Activated CD8-positive, alpha-beta memory T cell treated with anti-CD3 and anti-CD28 coated beads for 1 hour (primary cell): ENCODE measurements at places on chromosomes 3 and 15.

GRCh38 chr15:67998599-67999133 is 55.4 kb upstream of the PIAS1 start:
- no peak for DNase-seq

DNA sequence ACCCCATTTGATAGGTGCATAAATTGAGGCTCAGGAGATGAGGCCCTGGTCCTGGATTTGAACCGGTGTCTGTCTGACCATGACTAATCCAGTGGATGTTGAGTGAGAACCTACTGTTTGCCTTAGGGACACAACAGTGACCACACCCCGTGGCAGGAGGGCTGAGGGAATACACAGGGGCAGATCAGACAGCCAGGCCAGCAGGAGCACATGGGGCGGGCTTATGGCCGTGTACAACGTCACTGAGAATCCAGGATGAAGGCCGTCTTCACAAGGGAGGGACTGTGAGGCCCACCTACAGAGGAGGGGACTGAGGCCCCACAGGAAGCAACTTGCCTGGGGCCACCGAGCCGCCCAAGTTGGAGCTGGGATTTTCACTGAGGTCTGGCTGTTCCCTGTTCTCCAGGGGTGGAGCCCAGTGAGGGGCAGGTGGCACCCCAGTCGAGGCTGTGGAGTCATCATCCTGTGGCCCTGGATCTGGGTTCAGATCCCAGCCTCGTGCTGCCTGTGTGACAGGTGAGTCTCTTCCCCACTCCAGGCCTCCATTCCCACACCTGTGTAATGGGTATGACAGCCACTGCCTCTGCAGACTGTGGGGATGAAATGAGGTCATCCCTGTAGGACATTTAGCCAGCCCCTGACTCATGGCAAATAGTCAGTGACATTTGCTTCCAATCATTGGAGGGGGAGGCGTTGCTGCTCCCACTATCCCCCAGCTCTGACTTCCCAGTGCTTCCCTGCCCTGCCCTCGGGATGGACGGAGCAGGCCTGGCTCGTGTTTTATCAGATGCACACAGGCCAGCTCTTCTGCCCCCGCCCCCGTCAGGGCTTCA is 6.3 kb upstream of the PLXND1 start:
- no peak for DNase-seq

- DNase-seq: no peak
Observed at GRCh38 chr15:29674661-29675533, 147.4 kb downstream of the TJP1 start.

DNA sequence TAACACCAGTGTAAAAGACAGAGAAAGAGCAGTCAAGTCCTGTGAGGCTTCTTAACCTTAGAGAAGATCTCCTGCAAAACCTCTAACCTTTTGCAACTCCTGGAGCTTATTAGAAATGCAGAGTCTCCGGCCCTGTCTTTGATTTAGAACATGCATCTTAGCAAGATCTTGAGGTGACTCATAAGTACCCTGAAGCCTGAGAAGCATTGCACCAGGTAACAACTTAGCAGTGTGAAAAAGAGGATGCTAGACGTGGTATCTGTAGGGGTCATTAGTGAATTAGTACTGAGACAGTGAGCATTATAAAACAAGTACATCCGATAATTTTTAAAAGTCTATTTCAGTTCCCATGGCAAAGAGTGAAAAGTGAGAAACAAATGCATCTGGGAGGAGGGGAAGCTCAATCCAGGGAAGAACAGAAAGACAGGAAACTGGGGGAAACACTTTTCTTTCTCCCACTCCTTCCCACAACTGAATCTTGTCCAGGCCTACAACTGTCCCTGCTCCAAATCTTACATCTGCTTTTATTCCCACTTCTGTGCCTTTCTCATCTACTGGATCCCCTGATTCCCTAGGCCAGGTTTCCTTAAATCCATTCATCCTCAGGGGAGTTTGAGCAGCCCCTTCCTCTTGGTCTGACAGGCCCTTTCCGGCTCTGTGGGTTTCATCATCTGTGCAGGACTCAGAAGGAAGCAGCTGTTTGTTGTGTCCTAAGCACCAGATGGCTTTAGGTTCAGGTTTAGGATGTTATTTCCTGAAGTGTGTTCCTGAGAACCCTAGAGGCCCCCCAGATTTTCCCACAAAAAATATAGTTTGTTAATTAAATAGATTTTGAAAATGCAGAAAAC is 128.1 kb upstream of the IL12A start:
- no peak for DNase-seq

GRCh38 chr3:129758785-129759320 is 134.7 kb downstream of the TMCC1 start:
- DNase-seq: no peak

DNA sequence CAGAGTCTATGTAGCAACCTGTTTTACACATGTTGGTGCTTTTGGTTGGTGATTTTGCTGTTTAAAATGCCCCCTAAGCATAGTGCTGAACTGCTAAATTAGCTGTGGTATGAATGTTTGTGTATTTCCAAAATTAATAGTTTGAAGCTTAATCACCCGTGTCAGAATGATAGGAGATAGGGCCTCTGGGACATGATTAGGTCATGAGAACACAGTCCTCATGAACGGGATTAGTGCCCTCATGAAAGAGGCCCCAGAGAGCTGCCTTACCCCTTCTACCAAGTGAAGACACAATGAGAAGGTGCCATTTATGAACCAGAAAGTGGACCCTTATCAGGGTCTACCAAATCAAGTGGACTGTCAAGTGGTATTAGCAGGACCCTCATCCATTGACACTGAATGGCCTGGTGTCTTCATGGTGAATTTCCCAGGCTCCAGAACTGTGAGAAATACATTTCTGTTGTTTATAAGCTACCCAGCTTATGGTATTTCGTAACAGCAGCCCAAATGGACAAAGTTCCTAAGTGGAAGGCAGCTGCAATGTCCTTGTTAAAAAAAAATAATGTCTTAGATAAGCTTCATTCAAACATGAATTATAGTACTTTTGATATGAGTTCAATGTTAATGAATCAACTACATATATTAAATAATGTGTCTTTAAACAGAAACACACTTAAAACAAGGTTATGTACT is 37.7 kb upstream of the FRMD4B start:
- DNase-seq: no peak

DNA sequence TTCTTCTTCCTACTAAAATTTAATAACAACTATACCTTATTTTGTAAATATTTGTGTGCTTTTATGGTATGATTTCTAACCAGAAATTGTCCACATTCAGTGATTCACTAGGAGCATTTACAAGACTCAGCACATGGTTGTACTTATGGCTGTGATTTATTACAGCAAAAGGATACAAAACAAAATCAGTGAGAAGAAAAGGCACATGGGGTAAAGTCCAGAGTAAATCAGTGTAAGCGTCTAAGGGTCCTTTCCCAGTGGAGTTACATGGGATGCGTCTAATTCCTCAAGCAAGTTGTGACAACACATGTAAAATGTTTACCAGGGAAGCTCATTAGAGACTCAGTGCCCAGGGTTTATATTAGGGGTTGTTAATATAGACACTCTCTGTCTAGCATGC is 31.1 kb downstream of the RNF13 start:
- DNase-seq: no peak

GRCh38 chr3:110752307-110752706 is 319.3 kb upstream of the NECTIN3 start:
- DNase-seq: no peak

DNA sequence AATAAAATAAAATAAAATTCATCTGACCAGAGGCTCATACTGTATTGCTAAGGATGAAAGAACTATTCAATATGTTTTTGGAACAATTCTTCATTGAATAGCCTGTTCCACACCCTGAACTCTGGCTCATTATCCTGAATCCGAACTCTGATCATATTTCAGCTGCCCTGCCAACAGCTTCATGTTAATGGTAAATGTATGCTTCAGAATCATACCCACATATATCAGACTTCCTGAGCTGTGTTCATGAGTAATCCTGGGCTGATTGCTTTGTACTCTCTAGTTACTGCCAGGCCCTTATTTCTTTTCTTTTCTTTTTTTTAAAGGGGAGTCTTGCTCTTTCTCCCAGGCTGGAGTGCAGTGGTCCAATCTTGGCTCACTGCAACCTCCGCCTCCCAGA is 11.8 kb downstream of the INO80 start:
- no peak for DNase-seq

DNA sequence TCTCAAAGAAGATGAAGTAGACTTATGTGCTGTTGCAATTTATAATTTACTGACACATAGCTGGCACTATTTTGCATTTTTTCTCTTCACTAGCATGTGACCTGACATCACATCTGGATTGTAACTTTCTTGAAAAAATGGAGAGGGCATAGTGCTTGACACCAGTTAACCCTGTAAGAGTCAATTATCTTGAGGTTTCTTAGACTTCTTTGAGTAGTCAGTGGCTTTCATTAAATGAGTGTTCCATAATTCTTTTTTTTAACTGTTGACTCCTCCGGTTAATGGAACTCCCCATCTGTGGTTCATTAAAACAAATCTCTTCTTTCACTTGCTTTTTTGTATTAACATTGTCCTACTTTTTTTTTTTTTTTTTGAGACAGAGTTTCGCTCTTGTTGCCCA is 16.9 kb upstream of the PRKCI start:
- no peak for DNase-seq

GRCh38 chr3:157465741-157466140 is 29.1 kb downstream of the PTX3 start:
- no peak for DNase-seq

- no peak for DNase-seq
Observed at GRCh38 chr3:155555479-155556060, 189.3 kb downstream of the PLCH1 start.

GRCh38 chr3:58560771-58561311 is 16.4 kb downstream of the FAM107A start:
- DNase-seq: no peak

- DNase-seq: no peak
Observed at GRCh38 chr3:47636225-47636624, 57.6 kb upstream of the CSPG5 start.

DNA sequence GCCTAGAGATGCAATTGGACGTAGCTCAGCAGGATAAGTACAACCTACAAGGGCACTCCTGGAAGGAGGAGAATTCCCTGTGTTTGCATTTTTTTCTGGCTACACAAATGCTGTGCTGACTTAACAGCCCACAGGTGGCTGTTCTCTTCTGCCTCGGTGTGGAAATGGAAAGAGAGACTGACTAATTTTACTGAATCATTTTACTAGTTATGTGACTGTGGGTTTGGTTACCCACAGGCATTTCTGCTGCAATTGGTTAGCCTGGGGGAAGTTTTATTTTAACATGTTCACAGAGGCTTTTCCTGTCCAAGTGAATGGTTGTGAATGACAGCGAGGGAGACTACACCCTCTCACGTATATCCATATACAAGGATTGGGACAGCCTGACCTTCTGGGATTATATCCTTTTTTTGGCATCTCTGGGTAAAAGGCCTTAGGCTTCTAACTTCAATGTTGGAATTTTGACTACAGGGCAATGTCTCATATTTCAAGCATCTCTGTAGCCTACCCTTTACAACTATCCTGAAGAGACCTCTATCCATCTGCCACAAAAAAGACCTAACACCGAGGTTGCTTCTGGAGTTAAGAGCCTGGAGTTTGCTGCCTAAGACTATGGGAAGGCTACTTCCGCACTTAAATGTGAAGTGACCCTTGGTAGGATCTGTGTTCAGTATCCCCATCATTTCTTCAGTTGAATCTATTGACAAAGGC is 67.2 kb upstream of the TP63 start:
- DNase-seq: no peak

DNA sequence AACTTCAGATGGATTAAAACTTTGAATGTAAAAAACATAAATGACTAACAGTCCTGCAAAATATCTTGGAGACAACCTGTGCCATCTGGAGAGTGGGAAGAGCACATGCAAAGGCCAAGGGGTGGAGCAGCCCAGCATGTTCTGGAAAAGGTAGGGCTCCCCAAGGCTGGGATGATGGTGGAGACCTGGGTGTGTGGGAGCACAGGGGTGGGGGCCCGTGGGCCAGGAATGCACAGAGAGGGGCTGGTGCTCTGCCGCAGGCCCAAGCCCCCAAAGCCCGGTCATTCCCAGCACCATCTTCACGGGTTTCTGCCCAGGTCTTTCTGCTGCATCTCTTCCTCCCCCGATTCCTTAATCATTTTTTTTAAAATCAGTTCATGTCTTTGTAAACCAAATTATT is 9.7 kb upstream of the GATA2 start:
- DNase-seq: no peak

- no peak for DNase-seq
Observed at GRCh38 chr3:193212844-193213243, 28.2 kb upstream of the PLAAT1 start.

- no peak for DNase-seq
Observed at GRCh38 chr3:135865085-135865484, 100.4 kb upstream of the PPP2R3A start.

DNA sequence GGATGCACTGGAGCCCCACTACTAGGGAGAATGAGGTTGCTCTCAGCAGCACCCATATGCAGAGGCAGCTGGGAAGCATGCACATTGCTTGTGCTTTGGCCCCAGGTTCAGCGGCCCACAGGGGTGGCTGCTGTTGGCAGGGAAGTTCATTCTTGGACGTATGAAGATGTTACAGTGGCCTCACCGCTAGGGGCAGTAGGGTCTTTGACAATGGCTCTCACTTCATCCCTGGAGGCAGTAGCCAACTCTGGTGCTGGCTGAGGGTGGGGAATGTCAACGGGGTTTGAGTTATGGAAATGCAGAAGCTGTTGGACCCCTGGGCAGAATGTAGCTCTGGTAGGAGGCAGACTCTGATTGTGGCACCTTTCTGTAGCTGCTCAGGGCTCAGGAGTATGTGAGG is 279.9 kb downstream of the SCAPER start:
- DNase-seq: no peak

- no peak for DNase-seq
Observed at GRCh38 chr3:59777066-59777465, 727.2 kb upstream of the CFAP20DC start.

GRCh38 chr3:5017925-5018531 is 38.8 kb downstream of the BHLHE40 start:
- DNase-seq: no peak

DNA sequence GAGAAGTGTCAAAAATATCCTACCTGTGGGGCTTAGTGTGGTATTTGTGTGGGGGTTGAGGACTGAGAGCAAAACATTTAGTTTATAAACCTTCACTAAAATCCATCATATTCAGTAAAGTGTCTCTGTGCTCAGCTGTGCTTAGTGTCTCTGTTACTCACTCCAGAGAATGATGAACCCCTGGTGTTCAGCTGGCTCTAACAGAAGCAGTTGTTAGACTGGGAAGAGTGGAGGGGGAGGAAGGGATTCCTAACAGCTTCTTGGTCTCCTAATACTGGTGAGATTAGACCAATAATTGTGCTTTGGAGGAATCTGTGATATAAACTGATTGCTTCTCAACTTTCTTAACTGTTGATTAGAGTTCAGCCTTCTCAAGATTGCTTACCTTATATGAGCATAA is 1123.5 kb downstream of the ROBO2 start:
- no peak for DNase-seq

DNA sequence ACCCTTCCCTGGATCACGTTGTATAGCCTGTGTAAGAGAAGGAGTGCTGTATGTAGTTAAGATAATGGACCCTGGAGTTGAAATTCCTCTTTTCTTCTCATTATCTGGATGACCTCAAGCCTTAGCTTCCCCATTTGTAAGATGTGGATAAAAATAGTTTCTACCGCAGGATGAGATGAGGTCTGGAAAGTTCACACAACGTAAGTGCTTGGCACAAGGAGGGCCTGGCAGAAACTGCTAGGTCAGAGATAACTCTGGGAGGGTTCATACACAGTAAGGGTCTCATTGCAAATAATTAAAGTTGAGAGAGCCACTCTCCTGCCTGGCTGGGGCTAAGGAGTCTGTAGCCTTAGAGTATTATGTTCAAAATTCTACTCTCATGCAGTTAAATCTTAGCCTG is 214.4 kb downstream of the LRTM1 start:
- no peak for DNase-seq

- DNase-seq: no peak
Observed at GRCh38 chr3:161673866-161674265, 177.3 kb downstream of the OTOL1 start.
